LNCaP clone FGC (cell line): ENCODE measurements at places on chromosomes 2 and 18.

GRCh38 chr2:219041252-219041651 lies at the start of gene CFAP65:
Gene CFAP65, minus strand, starts transcription at chr2:219041516. Its CDS starts 2,468 bp downstream, at chr2:219039048.
- peak; percentile 27 for DNase-seq

DNA sequence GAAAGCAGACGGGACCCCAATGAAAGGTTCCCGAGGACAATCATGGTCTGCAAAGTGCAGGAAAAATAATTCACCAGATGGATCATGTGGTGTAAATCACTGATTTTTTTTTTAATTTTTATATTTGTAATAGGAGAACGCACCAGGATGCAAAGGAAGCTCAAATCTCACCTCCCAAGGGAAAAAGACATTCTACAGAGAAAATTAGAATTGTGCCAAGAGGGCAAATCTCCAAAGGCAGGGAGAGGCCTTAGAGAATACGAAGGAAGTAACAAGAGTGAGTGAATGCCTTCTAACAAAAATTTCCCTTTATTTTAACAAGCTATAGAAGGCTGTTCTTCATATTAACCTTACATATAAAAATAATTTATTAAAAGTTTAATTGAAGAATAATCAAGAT lies 90.9 kb downstream of the ANKRD44 start:
- no peak for DNase-seq

- DNase-seq, result no peak
Measured at GRCh38 chr2:47260971-47261370, 105.9 kb upstream of the STPG4 start.

DNA sequence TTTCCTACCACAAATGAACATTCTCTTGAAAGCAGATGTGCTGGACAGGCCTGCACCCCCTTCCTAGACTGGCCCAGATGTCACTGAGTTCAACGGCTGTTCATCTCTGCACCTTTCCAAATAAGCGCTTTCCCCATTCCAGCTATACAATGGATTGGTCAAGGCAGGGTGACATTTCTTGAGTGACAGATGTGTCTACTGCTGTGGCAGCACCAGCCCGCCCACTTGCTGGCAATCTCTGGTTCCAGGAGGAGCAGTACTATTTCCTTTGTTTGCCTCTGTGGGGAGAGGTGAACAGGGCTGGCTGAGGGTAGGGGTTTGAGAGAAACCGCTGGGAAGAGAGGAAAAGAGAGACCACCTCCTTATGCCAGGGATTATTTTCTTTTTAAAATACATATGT lies 269.5 kb upstream of the POU3F3 start:
- no peak for DNase-seq

GRCh38 chr2:110863726-110864125 lies 131.4 kb downstream of the ACOXL start:
- no peak for DNase-seq

DNA sequence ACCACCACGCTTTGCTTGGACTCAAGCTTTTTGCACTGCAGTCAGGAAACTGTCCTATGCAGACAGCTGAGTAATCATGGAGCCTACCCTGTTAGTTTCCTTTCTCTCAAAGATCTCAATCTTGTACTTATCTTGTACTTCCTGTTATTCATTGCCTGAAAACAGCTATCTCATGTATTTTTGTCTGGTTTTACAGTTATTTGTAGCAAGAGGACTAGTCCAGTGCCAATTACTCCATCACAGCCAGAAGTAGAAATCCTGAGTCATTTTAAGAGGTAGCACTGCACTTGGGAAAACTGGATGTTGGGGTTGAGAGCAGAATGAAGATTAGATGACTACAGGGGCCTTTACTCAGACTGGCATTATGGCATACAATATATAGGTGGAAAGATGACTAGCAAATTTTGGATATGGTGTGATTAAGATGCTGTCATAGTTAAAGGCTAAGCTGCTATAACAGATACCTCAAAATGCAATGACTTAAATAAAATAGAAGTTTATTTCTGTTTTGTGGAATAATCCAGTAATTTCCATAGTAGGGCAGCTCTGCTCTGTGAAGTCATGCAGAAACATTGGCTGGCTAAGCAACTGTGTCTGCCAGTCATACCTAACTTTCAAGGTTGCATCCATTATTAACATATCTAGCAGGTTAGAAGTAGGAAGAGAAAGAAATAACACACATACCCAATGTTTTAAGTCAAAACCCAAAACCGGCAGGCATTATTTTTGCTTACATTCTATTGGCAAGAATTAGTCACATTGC lies 21.1 kb upstream of the CHMP3 start:
- DNase-seq, result no peak

- no peak for DNase-seq
Measured at GRCh38 chr2:201631041-201631440, 12.3 kb downstream of the TMEM237 start.

GRCh38 chr2:161273038-161273760 lies 35.0 kb upstream of the PSMD14 start:
- DNase-seq, result no peak

GRCh38 chr18:67453901-67454300 lies 62.6 kb downstream of the DSEL start:
- no peak for DNase-seq

- no peak for DNase-seq
Measured at GRCh38 chr2:23230885-23231284, 154.1 kb upstream of the KLHL29 start.

- DNase-seq, result no peak
Measured at GRCh38 chr18:55918444-55918843, 330.5 kb upstream of the TCF4 start.

DNA sequence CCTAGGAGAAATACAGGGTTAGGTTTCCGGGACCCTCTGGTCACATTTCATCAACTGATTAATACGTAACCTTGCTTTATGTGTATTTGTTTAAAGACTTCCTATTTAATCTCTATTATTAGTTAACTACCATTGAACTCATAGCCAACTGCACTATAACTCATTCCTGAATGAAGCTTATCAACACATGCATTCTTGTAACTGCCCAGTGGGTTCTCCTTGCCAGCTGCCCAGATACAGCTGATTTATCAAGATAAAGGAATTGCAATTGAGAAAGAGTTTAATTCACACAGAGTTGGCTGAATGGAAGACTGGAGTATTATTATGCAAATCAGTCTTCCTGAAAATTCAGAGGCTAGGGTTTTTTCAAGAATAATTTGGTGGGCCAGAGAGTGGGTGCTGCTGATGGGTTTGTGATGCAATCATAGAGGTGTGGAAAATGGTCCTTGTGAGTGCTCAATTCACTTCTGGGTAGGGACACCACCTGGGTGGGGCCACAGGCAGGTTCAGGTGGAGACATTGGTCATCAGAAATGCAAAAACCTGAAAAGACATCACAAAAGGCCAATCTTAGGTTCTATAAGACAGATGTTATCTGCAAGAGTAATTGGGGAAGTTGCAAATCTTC lies 21.1 kb upstream of the NOSTRIN start:
- DNase-seq, result no peak

DNA sequence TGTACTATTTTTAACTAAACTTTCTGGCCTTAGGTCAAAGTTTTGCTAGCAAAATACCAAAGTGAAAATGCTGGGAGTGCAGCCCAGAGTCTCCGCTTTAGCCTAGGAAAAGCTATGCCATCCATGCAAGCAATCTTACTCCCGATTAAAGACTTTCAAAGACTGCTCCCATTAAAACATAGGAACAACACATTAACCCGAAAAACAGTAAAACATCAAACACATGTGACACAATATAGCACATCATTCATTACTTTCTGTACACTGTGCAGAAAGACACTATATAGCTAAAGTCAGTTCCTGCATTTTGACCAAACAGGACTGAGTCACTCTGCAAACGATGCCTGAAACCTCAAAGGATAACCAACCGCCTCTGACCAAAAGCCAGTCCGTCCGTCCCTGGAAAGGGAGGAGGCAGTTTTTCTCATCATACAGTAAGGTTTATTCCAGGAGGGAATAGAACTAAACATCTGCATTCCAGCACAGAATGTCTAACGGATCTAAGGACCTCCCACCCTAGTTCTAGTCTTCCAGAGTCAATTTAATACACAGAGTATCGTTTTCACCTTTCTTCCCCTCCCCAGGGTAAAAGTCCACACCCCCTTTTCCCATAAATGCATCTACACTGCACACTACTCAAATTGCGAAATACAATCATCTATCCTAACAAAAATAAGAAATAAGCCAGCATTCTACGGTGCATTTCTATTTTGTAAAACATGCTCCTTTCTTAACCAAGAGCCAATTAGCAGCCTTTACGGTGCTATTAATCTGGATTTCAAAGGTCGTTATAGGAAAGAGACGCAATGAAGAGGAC lies 1.7 kb downstream of the ROCK2 start:
- no peak for DNase-seq

GRCh38 chr2:43165378-43166069 lies 60.9 kb downstream of the ZFP36L2 start:
- no peak for DNase-seq

GRCh38 chr18:68429841-68430240 lies 285.1 kb downstream of the TMX3 start:
- DNase-seq, result no peak

GRCh38 chr2:1672738-1673137 lies 71.6 kb downstream of the PXDN start:
- DNase-seq, result no peak

DNA sequence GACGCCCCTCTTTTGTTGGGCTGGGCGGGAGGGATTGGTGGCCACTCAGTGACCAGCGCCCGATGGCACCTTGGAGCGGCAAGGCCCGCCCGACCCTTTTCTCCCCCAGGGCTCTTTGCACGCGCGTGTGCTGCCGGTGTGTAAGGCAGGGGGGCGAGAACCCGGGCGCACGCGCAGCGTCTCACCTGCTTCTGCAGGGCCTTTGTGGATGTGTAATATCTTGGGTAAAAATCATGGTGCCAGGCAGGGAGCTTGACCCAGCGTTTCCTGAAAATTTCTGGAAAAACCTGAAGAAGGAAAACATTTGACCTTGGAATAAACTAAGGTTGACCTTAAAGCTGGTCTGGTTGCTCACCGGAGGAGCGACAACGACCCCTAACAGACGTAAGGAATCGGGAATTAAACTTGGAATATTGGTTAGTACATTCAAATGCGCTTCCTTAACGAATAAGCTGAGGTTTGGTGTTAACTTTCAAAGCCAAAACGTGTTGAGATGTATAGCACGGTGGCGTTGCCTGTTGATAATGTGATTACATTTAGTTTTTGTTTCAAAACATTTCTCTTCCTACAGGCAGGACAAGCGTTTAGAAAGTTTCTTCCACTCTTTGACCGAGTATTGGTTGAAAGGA lies 438 bp downstream of the HSPE1 start:
- DNase-seq, result no peak

GRCh38 chr2:236674646-236675045 lies 105.0 kb downstream of the ACKR3 start:
- no peak for DNase-seq

DNA sequence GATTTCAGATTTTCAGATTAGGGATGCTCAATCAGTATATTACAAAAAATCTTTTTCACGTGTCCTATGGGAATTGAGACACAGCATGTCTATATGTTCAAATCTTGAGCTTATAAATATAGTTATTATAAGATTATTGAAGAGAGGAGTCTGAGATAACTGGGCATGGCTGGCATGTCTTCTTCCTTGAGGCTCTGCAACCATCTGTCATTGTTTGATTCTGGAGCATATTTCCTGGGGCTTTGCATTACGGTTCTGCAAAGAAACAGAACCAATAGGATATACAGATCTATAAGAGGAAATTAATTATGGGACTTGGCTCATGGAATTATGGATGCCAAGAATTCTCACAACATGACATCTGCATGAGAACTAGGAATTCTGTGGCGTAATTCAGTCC lies 386.1 kb downstream of the SOCS6 start:
- no peak for DNase-seq

DNA sequence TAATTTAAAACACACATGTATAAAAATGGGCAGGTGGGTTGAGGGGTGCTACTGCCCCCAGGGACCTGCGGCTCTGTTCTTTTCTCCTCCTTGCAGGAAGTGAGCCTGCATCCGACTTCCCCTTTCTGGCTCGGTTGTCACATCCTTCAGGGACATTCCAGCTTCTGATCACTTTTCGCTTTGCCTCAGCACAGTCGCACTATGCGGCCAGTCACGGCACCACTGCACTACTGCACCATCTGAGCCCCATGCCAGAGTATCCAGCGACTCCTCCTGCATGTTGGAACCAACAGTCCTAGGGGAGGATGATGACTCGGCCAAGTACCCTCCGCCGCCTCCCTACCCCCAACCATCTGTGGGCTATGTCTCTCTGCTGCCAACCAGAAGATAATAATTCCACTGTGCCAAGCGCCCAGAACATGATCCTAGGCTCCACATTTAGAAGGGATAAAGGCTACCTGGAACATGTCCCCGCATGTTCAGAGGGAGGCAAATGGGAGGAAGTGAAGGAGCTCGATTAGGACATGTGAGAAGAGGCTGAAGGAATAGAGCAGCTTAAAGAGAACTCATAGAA lies 17.6 kb downstream of the CDC42EP3 start:
- no peak for DNase-seq

DNA sequence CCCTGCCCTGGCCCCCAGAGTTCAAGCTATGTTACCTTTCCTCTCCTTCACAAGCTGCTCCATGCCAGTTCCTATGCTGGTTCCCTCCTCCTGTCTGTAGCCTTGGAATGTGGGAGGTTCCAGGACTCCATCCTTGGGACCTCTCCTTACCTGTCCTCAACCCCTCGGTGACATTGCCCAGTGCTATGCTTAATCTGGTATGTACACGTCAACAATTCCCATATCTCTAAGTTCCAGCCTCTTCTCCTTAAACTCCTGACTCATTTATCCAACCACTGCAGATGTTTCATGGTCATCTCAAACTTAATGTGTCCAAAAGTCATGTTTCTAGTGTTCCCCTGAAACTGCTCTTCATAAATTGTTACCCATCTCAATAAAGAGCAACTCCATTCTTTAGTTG lies 160.8 kb downstream of the TNS1 start:
- DNase-seq, result no peak

- no peak for DNase-seq
Measured at GRCh38 chr2:21585881-21586280, 462.1 kb downstream of the TDRD15 start.

GRCh38 chr2:237434866-237435311 lies 20.9 kb upstream of the COL6A3 start:
- DNase-seq, result no peak

DNA sequence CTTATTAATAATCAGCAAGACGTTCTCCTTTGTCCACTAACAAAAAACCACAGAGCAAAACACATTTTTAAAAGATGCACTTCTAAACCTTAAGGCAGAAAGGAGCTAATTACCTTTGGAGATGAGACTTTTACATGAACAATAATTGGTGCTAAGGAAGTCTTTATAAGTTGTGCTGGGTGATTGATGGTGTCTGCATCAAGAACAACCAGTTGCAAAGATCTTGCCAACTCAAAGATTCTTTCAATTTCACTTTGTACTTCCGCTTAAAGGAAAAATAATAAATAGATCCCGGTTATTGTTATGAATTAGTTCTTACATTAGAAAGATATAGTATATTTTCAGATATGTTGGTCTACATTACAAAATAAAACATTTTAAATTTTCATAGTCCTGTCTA lies 26.9 kb upstream of the ARL5A start:
- no peak for DNase-seq

DNA sequence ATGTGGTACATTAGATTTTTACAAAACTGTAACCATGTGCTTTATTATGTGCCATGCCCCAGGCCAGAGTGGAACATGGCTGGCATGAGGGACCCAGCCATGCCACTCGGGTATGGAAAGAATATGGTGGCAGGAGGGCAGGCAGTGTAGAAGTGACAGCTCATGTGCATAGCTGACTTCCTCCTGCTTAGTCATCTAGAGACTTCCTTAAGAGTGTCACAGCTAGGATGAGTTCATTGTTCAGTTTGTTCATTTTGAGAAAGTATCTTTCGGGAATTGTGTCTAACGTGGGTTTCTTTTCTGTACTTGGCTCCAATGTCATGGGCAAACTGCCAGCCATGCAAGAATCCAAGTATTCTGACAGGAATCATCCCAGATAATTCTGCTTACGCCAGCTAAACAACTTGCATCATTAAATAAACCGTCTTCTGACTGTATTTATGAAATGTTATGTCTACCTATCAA lies 94.3 kb upstream of the ITGB6 start:
- DNase-seq, result no peak
